ENCODE measurements at places on chromosomes 2 and 18.

- no peak for DNase-seq
- no peaks in the 10 kb centered on the region for H3K27me3 ChIP-seq
- no peak overlapping the region for H3K27ac ChIP-seq
- no peaks in the 10 kb centered on the region for H3K36me3 ChIP-seq
- no peak overlapping the region for H3K4me3 ChIP-seq
Observed at GRCh38 chr2:183248866-183249567, 124.8 kb downstream of the NUP35 start.

- H3K27ac ChIP-seq = no peak overlapping the region
- H3K4me3 ChIP-seq = no peak overlapping the region
- no peak for DNase-seq
- H3K4me1 ChIP-seq = no peaks in the 10 kb centered on the region
Observed at GRCh38 chr2:131146231-131146630, 41.1 kb downstream of the PLEKHB2 start.

GRCh38 chr2:36658277-36658748, 38.2 kb upstream of the VIT start:
- H3K4me3 ChIP-seq = no peak overlapping the region
- no peaks in the 10 kb centered on the region for H3K36me3 ChIP-seq
- no peak overlapping the region for H3K27ac ChIP-seq
- no peaks in the 10 kb centered on the region for H3K4me1 ChIP-seq
- no peaks in the 10 kb centered on the region for H3K27me3 ChIP-seq
- DNase-seq = no peak

DNA sequence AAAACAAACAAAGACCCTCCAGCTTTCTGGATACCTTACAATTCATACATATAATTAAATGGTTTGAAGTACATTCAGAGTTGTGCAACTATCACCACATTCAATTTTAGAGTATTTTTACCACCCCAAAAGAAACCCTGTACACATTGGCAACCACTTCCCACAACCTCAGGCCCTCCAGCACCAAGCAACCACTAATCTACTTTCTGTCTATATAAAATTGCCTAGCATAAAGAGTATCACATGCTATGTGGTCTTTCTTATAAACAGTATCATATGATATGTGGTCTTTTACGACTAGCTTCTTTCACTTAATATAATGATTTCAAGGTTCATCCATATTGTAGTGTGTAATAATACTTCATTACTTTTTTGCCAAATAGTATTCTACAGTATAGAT, 7.3 kb downstream of the IER3IP1 start:
- DNase-seq = no peak
- H3K4me1 ChIP-seq = peaks cover 3% of the 10 kb centered on the region
- no peaks in the 10 kb centered on the region for H3K36me3 ChIP-seq
- no peak overlapping the region for H3K4me3 ChIP-seq

- DNase-seq = no peak
- no peaks in the 10 kb centered on the region for H3K36me3 ChIP-seq
- no peak overlapping the region for H3K27ac ChIP-seq
Observed at GRCh38 chr18:22465859-22466457, 48.2 kb upstream of the CTAGE1 start.

GRCh38 chr2:144012304-144012703, 507.6 kb downstream of the ZEB2 start:
- H3K27me3 ChIP-seq = no peaks in the 10 kb centered on the region
- H3K4me3 ChIP-seq = no peak overlapping the region
- no peaks in the 10 kb centered on the region for H3K36me3 ChIP-seq
- DNase-seq = no peak
- no peak overlapping the region for H3K27ac ChIP-seq
- H3K4me1 ChIP-seq = no peaks in the 10 kb centered on the region

DNA sequence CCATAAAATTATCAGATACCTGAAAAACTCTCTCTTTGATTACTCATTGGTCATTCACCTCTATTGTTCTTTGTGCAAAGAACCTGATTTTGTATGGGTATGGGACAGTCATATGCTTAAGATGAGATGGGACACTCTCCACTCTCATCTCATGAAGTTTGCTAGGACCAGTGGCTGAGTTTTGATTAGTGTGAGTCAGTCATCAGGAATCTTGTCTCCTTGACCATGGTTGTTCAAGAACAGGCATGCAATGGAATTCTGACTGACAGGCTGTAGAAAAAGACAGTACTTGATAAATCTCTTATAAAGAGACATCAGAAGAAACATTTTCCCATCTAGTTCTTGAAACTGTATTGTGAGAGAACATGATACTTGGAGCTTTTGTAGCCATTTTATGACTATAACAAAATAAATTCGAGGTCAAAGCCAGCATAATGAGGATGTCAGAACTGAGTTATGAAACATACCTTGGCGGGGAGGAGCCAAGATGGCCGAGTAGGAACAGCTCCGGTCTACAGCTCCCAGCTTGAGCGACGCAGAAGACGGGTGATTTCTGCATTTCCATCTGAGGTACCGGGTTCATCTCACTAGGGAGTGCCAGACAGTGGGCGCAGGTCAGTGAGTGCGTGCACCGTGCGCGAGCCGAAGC, 367.0 kb downstream of the NR4A2 start:
- DNase-seq = no peak
- H3K4me1 ChIP-seq = no peaks in the 10 kb centered on the region
- H3K4me3 ChIP-seq = no peak overlapping the region
- no peak overlapping the region for H3K27ac ChIP-seq
- H3K36me3 ChIP-seq = no peaks in the 10 kb centered on the region

DNA sequence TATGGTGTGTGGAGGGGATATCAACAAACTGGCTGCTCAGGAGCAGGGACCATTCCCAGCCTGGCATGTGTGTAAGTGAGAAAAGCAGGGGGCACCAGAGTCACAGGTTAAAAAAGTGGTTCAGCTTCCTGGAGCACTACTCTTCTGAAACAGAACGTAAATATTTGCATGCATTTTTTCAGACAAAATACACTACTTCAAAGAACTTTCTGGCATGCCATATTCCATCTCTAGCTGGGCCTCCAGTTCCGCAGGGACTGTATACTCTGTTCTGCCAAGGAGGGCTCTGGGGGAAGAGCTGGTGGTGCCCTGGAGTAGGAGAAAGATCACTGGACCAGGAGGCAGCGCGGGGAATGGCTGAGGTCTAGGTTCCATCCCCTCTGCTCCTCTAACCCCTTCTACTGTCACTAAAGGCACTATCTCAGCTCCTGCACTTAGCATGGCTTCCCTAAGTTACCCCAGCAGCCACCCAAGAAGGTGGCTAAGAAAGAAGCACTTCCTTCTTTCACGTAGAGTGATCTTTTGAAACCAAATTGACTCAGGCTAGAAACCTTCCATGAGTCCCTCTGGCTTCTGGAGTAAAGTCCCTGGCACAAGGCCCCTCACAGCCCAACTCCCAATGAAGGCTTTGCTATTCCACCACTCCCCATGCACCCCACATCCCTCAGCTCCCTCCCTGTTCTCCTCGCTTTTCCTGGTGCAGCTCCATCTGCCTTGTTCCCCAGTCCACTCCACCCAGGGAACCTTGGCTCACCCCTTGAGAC, 57.6 kb upstream of the CABLES1 start:
- H3K4me1 ChIP-seq = peaks cover 5% of the 10 kb centered on the region
- no peak for DNase-seq
- H3K36me3 ChIP-seq = no peaks in the 10 kb centered on the region
- no peak overlapping the region for H3K27ac ChIP-seq
- H3K27me3 ChIP-seq = no peaks in the 10 kb centered on the region

- no peaks in the 10 kb centered on the region for H3K4me1 ChIP-seq
- H3K27ac ChIP-seq = no peak overlapping the region
- no peaks in the 10 kb centered on the region for H3K27me3 ChIP-seq
- DNase-seq = no peak
- H3K36me3 ChIP-seq = no peaks in the 10 kb centered on the region
Observed at GRCh38 chr2:100692381-100692780, 127.6 kb upstream of the NPAS2 start.

GRCh38 chr2:107466984-107467773, 359.5 kb upstream of the RGPD4 start:
- no peak overlapping the region for H3K27ac ChIP-seq
- H3K4me1 ChIP-seq = no peaks in the 10 kb centered on the region
- no peak overlapping the region for H3K4me3 ChIP-seq
- no peaks in the 10 kb centered on the region for H3K36me3 ChIP-seq
- no peak for DNase-seq

GRCh38 chr2:2244508-2244907, 86.6 kb downstream of the MYT1L start:
- no peaks in the 10 kb centered on the region for H3K27me3 ChIP-seq
- H3K4me1 ChIP-seq = no peaks in the 10 kb centered on the region
- H3K36me3 ChIP-seq = no peaks in the 10 kb centered on the region
- no peak overlapping the region for H3K27ac ChIP-seq
- H3K4me3 ChIP-seq = no peak overlapping the region
- no peak for DNase-seq

DNA sequence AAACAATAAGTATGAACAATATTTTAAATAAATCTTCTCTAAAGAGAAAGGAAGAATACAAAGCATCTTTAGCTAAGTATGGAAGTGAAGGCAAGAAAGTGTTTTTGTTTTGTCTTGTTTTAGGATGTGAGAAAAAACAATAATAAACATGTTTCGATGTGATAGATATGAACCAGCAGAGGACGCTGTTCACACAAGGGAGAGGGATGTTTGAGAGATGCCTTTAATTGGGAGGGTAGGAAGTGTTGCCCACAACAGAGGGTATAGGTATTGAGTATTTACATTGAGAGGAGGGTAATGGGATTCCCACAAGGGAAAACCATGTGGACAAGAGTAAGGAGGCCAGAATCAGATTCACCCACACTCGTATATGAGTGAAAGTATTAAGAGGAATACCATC, 55.1 kb downstream of the CDH19 start:
- DNase-seq = no peak
- H3K36me3 ChIP-seq = no peaks in the 10 kb centered on the region
- H3K27me3 ChIP-seq = no peaks in the 10 kb centered on the region
- no peak overlapping the region for H3K4me3 ChIP-seq
- H3K4me1 ChIP-seq = no peaks in the 10 kb centered on the region

DNA sequence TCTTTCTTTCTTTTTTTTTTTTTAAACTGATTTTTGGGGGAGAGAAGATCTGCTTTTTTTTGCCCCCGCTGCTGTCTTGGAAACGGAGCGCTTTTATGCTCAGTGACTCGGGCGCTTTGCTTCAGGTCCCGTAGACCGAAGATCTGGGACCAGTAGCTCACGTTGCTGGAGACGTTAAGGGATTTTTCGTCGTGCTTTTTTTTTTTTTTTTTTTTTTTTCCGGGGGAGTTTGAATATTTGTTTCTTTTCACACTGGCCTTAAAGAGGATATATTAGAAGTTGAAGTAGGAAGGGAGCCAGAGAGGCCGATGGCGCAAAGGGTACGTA, 587 bp downstream of the MEIS1 start:
- peak overlapping the region; percentile 84 for H3K4me3 ChIP-seq
- peaks cover 16% of the 10 kb centered on the region for H3K27me3 ChIP-seq
- H3K4me1 ChIP-seq = peaks cover 15% of the 10 kb centered on the region
- H3K36me3 ChIP-seq = peaks cover 6% of the 10 kb centered on the region
- peak overlapping the region; percentile 96 for H3K27ac ChIP-seq

DNA sequence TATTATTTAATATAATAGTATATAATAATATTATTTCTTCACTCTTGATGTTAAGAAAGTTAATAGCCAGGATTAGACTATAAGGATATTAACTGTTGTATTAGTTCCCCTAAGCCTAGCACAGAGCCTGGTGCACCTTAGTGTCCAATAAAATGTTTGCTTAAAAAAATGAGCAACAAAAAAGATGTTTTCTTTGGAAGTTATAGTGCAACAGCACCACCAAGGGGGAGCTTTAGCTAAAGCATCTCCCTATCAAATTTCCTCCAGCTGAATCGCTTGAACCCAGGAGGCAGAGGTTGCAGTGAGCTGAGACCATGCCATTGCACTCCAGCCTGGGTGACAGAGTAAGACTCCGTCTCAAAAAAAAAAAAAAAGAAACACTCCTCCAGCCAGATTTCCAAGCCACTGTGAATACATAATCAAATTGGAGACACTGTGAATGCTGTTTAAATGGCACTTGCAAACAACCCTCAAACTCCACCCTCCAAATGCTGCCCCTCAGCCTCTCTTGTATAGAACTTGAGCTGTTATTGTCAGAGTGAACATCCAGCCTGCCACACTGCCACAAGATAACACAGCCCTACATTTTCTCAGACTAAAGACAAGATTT, 221.9 kb downstream of the DYM start:
- DNase-seq = no peak
- no peaks in the 10 kb centered on the region for H3K4me1 ChIP-seq
- H3K36me3 ChIP-seq = peaks cover 6% of the 10 kb centered on the region
- H3K4me3 ChIP-seq = no peak overlapping the region
- H3K27me3 ChIP-seq = no peaks in the 10 kb centered on the region
- H3K27ac ChIP-seq = no peak overlapping the region

DNA sequence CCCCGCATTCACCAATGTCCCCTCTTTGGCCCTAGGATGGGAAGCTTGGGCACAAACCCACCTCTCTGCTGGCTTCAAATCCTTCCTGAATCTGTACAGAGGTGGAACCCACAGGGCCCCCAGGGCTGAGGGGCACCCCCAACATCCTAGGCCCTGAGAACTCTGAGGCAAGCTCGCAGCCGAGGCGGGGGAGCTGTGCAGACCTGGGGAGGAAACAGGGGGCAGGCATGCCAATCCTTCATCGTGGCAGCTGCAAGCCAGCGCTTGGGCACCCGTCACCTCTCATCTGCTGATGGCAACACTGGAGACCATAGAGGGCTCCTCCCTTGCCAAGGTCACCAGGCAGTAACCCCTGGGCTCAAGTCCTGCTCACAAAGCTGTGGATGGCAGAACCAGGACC, 10.8 kb downstream of the ECEL1 start:
- H3K27ac ChIP-seq = no peak overlapping the region
- no peaks in the 10 kb centered on the region for H3K4me1 ChIP-seq
- no peak overlapping the region for H3K4me3 ChIP-seq

- H3K4me1 ChIP-seq = no peaks in the 10 kb centered on the region
- no peak overlapping the region for H3K4me3 ChIP-seq
- no peaks in the 10 kb centered on the region for H3K36me3 ChIP-seq
- H3K27ac ChIP-seq = no peak overlapping the region
Observed at GRCh38 chr2:117128461-117128860, 686.0 kb upstream of the DDX18 start.
